ENCODE measurements at places on chromosomes 5 and 9. TPM values are rescaled to one million over a fixed set of nuclear protein-coding genes. Genes with fewer than 3 reads are reported as not detected.

The ZBED3 gene
- 0.67 TPM for total RNA-seq

The ABLIM3 gene
- total RNA-seq, result not detected

The FBP2 gene
- total RNA-seq, result not detected

- DNase-seq, result peak; percentile 17
Measured at GRCh38 chr5:159915904-159916840, at the start of gene ADRA1B. ADRA1B (plus strand) TSS chr5:159916482; CDS start chr5:159916906, 424 bp downstream.

DNA sequence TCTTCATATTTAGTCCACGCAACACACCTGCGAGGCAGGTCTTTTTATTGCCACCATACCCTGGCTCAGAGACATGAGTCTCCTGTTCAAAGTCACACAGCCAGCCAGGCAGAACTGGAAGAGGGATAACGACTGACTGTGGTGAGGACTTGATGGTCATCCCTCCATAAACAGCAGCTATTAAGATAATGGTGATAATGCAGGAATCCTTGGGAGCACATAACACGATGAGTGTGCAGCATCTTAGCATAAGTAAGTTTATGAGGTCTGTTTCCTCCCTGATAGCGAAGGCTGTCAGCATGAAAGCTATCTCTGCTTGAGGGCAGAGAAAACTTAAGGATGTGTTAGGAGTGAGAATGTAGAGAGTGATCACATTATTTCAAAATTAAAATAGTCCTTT, 30.9 kb downstream of the KCTD16 start:
- DNase-seq, result no peak

GRCh38 chr9:133690081-133690561, 48.0 kb downstream of the SARDH start:
- peak; percentile 27 for DNase-seq

GRCh38 chr9:86829496-86830046, 117.7 kb downstream of the GAS1 start:
- DNase-seq, result no peak

GRCh38 chr9:102972780-102973179, 22.4 kb upstream of the CYLC2 start:
- no peak for DNase-seq

GRCh38 chr9:15069106-15069505, 158.9 kb upstream of the FREM1 start:
- DNase-seq, result no peak

GRCh38 chr9:110244616-110245015, 11.7 kb downstream of the TXN start:
- no peak for DNase-seq

DNA sequence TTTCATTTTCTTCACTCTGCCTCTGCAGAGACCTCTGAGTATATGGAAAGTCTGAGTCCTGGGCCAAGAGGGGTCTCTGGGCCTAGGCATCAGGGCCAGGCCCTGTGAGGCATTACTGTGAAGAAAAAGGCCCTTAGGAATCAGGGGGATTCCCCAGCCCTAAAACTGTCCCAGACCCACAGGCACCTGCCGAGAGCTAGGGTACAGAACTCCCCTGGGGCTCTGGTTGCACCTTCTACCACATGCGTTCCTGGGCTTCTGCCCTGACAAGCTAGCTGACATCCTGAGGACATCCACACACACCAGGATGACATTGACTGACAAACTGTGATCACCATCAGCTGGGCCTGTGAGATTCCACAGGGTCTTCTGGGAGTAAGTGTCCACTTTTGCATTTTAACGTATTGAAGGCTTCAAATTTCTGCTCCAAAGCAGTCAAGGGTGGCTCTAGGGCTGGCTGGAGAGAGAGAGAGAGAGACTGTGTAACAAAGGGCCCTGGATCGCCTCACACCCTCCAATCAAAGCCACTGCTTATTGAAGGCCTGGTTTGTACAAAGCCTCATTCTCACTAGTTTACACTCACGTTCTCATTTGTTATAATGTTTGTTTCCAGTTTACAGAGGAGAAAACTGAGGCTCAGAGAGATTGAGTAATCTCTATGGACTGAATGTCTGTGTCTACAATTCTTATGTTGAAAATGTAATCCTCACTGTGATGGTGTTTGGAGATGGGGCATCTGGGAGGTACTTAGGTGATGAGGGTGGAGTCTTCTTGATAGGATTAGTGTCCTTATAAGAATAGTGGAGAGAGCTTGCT, 45.1 kb downstream of the TGFBI start:
- no peak for DNase-seq

DNA sequence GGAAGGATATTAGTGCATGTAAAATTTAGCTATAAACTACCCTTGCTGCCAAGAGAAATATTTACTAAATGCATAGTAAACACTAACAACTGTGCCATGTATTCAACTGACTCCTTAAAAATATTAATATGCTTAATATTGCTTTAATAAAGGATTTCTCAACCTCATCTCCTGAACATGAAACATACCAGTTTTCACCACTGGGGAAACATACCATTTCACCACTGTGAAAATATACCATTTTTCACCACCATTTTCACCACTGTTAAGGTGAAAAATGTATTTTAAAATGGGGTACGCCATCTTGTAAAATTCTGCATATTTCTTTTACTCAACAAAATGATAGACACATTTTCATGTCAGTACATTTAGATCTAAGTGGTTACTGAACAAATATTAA, 4.5 kb downstream of the RAB14 start:
- no peak for DNase-seq

DNA sequence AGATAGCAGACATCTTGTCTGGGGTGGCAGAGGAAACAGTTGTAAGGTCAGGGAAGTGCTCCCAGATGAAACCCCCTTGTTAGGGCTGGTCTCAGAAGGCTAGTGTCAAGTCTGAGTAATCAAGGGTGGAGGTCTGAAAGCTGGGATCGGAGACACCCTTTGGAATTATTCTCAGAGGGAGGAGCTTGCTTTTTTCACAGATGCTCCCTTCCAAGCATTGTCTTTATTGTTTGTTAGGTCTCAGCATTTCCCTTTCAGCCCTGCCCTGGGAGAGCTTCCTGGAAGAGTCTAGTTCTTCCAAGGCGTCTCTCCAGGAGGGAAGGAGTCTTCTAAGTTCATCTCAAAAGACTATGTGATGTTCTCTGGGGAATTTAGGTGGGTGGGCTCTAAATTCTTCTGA, 3.2 kb downstream of the TEK start:
- DNase-seq, result no peak

- DNase-seq, result no peak
Measured at GRCh38 chr5:81859624-81860023, 108.7 kb upstream of the SSBP2 start.

Data from CD4-positive, alpha-beta memory T cell (primary cell).